HCT116 (cell line): ENCODE measurements at places on chromosomes 4 and X. TPM values are rescaled to one million over a fixed set of nuclear protein-coding genes. Genes with fewer than 3 reads are reported as not detected.

The LPAR4 gene
- not detected for total RNA-seq

The USP46 gene
- 36.6 TPM for total RNA-seq

The STOX2 gene
- total RNA-seq: 6.3 TPM

The FHDC1 gene
- total RNA-seq: 1.8 TPM

The USP9X gene
- total RNA-seq: 52.4 TPM

DNA sequence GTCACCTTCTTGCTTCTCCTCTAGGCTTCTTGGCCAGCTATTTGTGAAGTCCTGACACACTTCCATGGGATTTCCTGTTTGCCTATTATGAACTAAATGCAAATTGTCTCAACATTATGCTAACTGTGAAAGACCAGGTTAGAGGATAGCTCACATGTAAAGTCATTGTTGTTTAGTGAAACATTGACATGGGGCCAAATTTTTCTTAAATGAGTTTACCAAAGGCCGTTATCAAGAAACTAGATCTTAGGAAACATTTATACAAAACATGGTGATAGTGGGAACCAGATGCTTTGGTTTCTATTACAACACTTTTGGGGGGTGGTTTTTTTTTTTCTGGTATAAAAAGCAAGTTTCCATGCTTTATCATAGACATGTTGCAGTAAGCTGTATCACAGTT lies 466.8 kb upstream of the FAM241A start:
- H3K27ac ChIP-seq: no peak overlapping the region
- no peaks in the 10 kb centered on the region for H3K4me1 ChIP-seq
- H3K27me3 ChIP-seq: no peaks in the 10 kb centered on the region

GRCh38 chr4:79850626-79851025 lies 222.4 kb downstream of the ANTXR2 start:
- no peaks in the 10 kb centered on the region for H3K36me3 ChIP-seq
- DNase-seq: no peak
- no peak overlapping the region for H3K27ac ChIP-seq
- no peaks in the 10 kb centered on the region for H3K4me1 ChIP-seq

- H3K36me3 ChIP-seq: no peaks in the 10 kb centered on the region
- no peaks in the 10 kb centered on the region for H3K4me1 ChIP-seq
- DNase-seq: no peak
- no peak overlapping the region for H3K4me3 ChIP-seq
Observed at GRCh38 chr4:17093481-17093880, 195.0 kb upstream of the LDB2 start.

The RTL5 gene
- total RNA-seq: 2.5 TPM

The SLC9B1 gene
- total RNA-seq: 0.74 TPM

GRCh38 chr4:104866809-104867208 lies 279.9 kb upstream of the TET2 start:
- H3K27ac ChIP-seq: no peak overlapping the region
- no peak overlapping the region for H3K4me3 ChIP-seq
- H3K27me3 ChIP-seq: no peaks in the 10 kb centered on the region
- no peaks in the 10 kb centered on the region for H3K4me1 ChIP-seq
- no peaks in the 10 kb centered on the region for H3K36me3 ChIP-seq

The SPANXC gene
- total RNA-seq: not detected

DNA sequence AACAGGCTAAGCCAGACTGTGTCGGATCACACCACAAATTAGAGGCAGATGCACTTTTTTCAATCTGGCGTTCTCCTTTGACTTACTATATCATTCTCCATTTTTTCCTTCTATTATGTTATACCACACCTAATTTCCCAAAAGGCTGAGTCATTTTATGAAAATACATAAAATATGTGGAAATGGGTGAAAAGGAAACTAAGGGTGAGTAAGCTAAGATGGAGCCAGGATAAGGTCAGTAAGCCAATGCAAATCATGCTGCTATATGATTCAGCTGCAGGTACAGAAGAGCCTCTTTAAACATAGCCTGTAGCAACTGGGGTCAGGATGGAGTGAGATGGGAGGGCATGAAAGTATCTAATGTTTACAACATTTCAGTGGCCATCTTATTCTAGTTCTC lies 94.0 kb upstream of the TEX13A start:
- H3K4me3 ChIP-seq: no peak overlapping the region
- no peak for DNase-seq
- no peaks in the 10 kb centered on the region for H3K27me3 ChIP-seq
- no peak overlapping the region for H3K27ac ChIP-seq
- no peaks in the 10 kb centered on the region for H3K36me3 ChIP-seq

GRCh38 chrX:103656617-103657016 lies 27.8 kb downstream of the TCEAL1 start:
- peaks cover 27% of the 10 kb centered on the region for H3K4me1 ChIP-seq
- no peak overlapping the region for H3K4me3 ChIP-seq
- peak overlapping the region; percentile 44; the same call in 1 of the 2 replicates for H3K27ac ChIP-seq
- DNase-seq: peak; percentile 60

- H3K4me3 ChIP-seq: no peak overlapping the region
- H3K27me3 ChIP-seq: peaks cover 16% of the 10 kb centered on the region; the same call in 1 of the 2 replicates
- no peak overlapping the region for H3K27ac ChIP-seq
- no peaks in the 10 kb centered on the region for H3K36me3 ChIP-seq
Observed at GRCh38 chr4:138796761-138797160, 218.8 kb upstream of the NOCT start.

DNA sequence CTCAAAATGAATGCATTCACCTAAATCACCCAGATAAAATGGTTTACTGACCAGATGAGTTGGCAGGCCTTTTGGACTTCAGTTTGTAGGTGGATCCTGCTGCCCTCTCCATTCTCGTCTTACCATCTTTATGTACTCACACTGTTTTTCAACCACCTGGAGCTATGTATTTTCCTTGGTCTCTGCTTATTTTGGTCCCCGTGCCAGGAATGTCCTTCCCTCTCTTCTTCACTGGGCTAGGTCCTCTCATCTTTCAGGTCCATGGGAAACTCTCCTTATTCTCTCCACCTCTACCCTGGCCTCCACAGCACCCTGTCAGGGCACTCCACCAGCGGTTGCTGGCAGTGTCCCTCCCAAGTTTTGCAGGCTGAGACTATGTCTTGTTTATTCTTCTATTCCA lies 2.6 kb downstream of the GPRIN3 start:
- peaks cover 6% of the 10 kb centered on the region; the same call in 1 of the 2 replicates for H3K4me1 ChIP-seq
- H3K27me3 ChIP-seq: no peaks in the 10 kb centered on the region

DNA sequence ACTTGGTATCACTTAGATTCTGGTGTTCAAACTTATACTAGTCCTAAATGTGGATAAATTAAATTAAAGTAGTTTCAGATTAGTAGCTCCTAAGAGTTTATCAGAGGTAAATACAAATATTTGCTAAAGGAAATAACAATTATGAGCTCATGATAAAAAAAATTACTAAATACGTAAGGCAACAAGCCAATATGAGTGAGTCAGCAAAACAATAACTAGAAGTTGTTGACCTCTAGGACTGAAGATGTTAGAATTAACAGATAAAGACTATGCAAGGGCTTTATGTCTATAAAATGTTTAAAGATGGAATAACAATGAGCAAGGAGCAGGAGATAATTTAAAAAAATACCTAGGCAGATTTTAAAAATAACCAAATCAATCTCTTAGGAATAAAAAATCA lies 195.8 kb downstream of the CLCN4 start:
- DNase-seq: no peak
- no peaks in the 10 kb centered on the region for H3K27me3 ChIP-seq
- H3K36me3 ChIP-seq: no peaks in the 10 kb centered on the region
- no peaks in the 10 kb centered on the region for H3K4me1 ChIP-seq
- H3K27ac ChIP-seq: no peak overlapping the region
